ENCODE measurements at places on chromosomes 2 and 18.

GRCh38 chr2:117436697-117437096 lies 377.8 kb upstream of the DDX18 start:
- no peak for DNase-seq

GRCh38 chr18:67108894-67109293 lies 407.6 kb downstream of the DSEL start:
- DNase-seq: no peak

DNA sequence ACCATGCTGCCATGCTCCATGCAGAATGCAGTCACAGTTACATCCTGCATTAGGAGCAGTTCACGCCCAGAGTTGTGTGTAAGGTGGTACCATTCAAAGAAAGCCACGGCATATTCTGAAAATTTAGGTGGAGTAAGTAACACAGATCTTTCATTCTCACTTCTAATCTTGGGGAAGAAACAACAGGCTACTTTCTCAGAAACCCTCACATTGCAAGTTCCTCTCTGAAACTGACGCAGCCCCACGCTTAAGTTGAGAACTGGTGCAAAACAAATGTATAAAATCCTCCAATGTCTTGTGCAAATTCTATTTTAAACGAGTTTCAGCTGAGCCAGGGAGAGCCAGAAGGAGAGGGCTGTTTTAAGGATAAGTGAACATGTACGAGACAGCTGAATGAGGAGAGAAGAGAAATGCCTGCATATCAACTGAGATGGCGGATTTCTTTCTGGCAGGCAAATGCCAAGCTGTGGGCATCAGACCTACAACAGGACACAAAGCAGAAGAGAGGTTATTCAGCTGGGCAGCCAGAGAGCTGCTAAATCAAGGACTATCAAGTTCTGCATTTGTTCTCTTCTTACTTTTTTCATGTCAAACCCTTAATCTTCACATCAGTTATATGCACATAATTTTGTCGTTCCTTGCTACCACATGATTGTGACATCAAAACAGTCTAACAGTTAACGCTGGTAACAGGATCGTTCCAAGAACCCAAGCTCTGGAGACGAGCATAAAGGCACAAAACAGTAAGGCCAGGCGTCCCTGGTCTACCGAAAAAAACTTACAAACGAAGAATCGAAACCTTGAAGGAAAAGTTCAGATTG lies 6.4 kb downstream of the ARL4C start:
- no peak for DNase-seq

- no peak for DNase-seq
Measured at GRCh38 chr2:207141386-207141785, 24.4 kb downstream of the KLF7 start.

- no peak for DNase-seq
Measured at GRCh38 chr2:54360055-54360792, 95.9 kb upstream of the SPTBN1 start.

GRCh38 chr2:25207078-25207545 lies 38.7 kb upstream of the POMC start:
- DNase-seq: no peak

- DNase-seq: no peak
Measured at GRCh38 chr18:79950515-79951341, 725 bp downstream of the SLC66A2 start.

- DNase-seq: no peak
Measured at GRCh38 chr18:77522051-77522675, 272.5 kb downstream of the GALR1 start.

- no peak for DNase-seq
Measured at GRCh38 chr2:57210855-57211254, 835.8 kb upstream of the VRK2 start.

DNA sequence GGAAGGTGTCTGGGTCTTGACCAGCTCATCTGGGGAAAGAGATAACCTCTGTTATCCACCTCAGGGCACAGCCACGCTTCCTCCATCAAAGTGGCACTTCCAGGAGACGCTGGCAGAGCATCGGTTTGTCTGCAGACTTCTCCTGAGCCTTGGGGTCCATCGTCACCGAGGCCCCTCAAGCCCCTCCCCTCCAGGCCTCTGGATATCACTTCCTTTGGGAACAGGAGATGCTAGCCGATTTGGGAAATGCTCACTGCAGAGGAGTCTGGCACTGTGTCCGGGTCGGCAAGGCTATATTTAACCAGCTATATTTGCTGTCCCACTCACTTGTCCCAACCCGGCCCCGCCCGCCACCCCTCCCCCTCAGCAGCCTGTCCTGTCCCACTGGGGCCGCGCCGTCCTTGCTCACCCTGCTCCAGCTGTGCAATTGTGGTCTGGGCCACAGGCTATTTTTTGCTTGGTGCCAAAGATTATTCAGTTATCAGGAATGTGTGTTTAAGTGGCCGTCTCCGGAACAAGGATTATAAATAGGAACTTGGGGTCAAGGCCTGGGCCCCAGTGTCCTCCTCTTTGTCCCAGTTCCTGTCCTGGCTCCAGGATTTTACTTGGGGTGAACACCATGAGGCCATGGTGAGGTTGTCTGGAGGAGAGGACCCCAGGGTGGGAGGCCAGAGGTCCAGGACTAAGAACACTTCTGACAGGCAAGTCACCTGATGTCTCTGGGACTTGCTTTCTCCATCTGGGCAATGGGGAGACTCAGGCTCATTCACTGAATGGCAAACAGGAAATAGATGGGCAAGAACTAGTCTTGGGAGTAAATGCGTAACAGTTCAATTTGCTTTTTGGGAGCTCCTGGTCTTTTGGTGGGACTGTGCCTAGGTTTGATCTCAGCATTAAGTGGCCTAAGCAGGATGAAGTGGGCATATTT lies 263.6 kb downstream of the DYSF start:
- no peak for DNase-seq

GRCh38 chr2:96869281-96869821 lies 529 bp downstream of the SEMA4C start:
- DNase-seq: no peak

- DNase-seq: peak; percentile 96
Measured at GRCh38 chr2:10120158-10120876, 2.2 kb upstream of the RRM2 start.

- no peak for DNase-seq
Measured at GRCh38 chr2:229252996-229253395, 18.1 kb downstream of the PID1 start.

DNA sequence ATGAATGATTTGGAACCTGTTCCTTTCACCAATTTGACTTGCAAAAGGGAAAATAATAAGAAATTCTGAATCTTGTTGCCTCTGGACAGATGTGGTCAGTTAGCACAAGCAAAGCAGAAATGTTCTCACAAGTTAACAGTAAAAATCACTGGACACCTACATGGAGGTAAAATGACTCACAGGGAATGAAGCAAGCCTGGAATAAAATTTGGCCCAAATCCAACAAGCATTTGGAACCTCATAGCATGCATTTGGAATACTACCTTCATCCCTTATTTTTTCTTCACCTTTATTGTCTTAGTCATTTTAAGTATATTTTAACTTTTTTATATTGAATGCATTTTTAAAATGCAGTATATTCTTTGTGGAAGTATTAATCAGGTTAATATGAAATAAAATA lies 602.9 kb downstream of the ARHGAP15 start:
- no peak for DNase-seq

GRCh38 chr2:7356909-7357584 lies 439.8 kb downstream of the RNF144A start:
- DNase-seq: no peak

DNA sequence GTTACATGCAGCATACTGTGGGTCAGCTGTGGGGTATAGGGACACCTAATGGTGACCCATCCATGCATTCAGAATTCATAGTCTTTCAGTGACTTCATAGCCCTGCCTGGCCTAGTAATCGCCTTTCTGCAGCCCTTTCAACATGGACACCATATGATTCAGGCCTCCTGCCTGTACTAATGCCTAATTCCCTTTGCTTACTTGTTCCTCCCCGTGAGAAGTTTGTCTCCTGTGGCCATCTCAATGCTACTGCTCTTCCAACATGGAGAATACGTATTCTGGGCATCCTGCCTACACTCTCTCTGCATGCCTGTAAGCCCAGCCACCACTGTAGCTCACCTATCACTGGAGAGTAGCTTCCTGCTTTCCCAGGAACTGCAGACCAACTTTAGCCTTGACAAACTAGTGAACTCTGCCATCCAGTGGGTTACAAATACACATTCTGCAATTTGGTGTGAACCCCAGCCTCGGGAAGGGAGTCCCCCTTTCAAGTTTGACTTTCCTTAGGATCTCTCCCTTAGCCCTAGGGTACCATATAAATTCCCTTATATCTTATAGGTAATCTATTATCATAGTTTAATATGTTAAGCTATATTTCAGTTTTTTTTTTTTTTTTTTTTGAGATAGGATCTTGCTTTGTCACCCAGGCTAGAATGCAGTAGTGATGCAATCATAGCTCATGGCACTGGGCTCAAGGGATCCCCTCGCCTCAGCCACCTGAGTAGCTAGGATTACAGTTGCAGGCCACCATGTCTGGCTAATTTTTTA lies 22.3 kb downstream of the M1AP start:
- no peak for DNase-seq

GRCh38 chr2:63976125-63976510 lies 43.1 kb downstream of the VPS54 start:
- DNase-seq: no peak

GRCh38 chr2:232802091-232802490 lies 25.7 kb upstream of the KCNJ13 start:
- no peak for DNase-seq

DNA sequence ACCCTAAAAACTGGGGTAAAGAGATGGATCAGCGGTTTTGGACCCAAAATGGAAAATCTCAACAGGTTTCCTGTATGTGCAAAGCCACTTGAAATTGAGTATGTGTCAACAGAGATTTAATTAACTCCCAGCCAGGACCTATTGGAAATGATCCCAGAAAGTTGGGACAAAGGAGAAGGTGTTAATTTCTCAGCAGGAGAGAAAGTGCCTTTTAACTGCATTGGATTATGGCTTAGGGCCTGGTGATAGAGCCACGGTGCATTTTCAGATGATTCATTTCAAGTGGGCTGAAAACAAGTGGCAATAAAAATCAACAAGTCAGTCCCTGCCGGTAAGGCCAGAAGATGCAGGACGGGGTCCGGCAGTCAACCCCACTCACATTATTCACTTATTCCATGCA lies 80.2 kb upstream of the BCL11A start:
- DNase-seq: no peak

- no peak for DNase-seq
Measured at GRCh38 chr2:172416447-172417058, 10.8 kb upstream of the ITGA6 start.

- no peak for DNase-seq
Measured at GRCh38 chr2:65347913-65348312, 84.5 kb downstream of the SPRED2 start.

- DNase-seq: no peak
Measured at GRCh38 chr2:27041752-27042151, 9.0 kb downstream of the TMEM214 start.

- DNase-seq: no peak
Measured at GRCh38 chr18:50709193-50709592, 110.6 kb downstream of the MRO start.

GRCh38 chr18:57050310-57050949 lies 96.5 kb upstream of the BOD1L2 start:
- DNase-seq: no peak

GRCh38 chr2:69721022-69721421 lies 20.9 kb upstream of the ANXA4 start:
- DNase-seq: no peak

GRCh38 chr2:1414121-1414520 lies 858 bp downstream of the TPO start:
- no peak for DNase-seq

DNA sequence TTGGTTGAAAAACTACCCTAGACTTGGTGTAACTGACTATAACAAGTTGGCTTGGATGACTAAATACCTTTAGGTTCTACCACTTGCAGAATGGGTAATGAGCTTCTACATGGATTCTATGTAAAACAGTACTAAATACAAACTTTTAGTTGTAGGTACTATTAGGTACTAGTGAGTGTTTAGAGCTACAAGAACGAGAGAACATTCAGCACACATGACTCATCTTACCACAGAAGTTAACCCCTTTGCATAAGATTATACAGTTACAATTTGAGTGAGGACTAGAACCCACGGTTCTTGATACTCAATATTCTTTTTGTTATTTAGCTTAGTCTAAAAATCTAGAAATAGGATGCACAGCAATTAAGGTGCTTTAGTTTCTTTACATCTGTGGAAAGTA lies 101.7 kb upstream of the TFCP2L1 start:
- DNase-seq: no peak

DNA sequence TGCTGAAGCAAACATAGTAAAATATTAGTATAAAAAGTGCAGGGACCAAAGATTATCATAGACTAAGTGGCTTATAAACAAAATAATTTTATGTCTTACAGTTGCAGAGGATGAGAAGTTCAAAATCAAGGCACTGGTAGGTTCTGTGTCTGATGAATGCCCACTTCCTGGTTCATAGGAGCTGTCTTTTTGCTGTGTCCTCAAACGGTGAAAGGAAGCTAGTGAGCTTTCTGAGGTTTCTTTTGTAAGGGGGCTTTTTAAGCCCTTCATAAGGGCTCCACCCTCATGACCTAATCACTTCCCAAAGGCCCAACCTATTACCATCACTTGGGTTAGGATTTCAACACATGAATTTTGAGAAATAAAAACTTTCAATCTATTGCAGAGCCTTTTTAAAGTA lies 946.7 kb upstream of the ACVR2A start:
- no peak for DNase-seq

- no peak for DNase-seq
Measured at GRCh38 chr2:200814276-200814815, 2.6 kb downstream of the BZW1 start.

DNA sequence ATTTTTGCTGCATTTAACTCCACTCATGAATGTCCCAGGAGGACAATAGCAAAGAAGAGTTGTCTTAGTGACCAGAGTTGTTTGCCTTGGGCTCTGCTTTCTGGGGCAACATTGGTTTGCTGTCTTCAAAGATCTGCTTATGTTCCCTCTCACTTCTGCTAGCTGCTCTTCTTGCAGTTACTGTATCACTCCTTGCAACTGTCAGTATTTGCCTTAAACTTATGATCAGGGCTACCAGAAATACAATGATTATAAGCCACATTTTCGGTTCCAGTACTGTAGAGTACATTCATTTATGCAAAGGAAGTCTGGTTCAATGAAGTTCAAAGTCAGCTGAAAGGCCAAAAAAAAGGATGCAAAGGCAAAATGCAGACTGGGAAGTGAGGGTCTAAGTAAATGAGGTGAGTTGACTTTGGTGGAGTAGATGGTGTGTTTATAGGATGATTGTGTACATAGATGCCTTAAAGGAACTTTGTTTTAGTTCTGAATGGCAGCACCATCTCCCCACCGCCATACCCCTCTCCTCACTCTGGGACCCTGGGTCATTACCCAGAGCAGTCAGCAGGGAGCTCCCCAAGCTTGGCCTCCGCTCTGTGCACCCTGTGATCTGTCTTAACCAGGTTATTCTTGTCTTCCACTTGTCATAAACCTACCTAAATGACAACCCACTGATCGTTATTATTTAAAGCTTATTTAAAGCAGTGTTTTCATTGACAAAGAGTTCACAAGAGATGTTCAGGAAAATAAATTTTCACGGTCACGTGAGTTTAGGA lies 236.0 kb downstream of the DOK6 start:
- peak; percentile 10 for DNase-seq

DNA sequence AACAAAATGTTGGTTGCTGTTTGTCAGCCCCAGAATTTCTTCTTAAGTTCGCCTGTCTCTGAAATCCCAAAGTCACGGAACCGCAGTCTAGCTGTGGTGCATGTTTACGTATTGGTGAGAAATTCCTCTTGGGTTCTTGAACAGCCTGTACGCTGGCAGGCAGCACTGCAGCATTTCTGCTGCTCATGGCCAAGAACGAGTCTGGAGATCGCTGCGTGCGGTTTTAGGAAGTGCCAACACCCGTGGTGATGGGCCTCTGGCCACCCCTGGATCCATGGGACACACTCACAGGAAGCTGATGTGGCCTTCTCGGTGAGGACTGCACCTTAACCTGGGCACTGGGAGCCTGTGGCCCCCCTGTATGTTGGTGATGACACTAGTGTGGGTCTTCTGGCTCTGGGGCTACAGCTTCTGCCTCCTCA lies 23.7 kb downstream of the ASB1 start:
- DNase-seq: no peak
